ENCODE measurements at places on chromosomes 11 and 22.
A peak's percentile ranks its signal among the peaks of the same experiment; 100 is the strongest.

DNA sequence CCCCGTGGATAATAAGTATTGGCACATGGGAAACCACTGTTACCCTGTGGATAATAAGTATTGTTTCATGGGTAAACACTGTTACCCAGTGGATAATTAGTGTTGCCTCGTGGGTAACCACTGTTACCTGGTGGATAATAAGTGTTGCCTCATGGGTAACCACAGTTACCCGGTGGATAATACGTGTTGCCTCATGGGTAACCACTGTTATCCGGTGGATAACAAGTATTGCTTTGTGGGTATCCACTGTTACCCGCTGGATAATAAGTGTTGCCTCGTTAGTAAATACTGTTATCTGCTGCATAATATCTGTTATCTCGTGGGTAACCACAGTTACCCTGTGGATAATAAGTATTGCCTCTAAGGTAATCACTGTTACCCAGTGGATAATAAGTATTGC is 25.5 kb upstream of the NXPE4 start:
- no peak for DNase-seq

DNA sequence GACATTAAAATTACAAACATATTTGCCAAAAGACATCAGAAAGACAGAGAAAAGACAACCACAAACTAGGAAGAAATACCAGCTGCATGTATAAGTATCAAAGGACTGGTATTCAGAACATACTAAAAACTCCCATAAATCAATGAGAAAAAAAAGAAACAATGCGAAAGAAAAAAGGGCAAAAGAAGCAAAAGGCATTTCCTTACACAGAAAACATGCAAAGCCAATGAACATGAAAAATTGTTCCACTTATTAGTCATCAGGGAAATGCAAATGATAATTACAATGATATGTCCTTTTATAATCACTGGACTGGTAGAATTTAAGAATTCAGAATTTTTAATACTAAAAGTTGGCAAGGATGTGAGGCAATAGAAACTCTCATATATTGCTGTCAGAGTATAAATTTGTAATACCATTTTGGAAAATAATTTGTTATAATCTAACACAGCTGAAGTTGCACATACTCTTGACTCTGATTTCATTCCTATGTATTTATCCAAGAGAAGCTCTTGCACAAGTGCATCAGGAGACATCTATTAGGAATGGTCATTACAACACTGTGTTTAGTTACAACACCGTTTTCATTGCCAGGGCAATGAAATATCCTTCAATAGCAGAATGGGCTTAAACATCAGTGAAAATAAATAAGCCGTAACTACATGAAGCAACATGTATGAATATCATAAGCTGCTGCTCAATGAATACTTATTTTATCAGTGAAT is 279.7 kb downstream of the SWAP70 start:
- no peak for DNase-seq

DNA sequence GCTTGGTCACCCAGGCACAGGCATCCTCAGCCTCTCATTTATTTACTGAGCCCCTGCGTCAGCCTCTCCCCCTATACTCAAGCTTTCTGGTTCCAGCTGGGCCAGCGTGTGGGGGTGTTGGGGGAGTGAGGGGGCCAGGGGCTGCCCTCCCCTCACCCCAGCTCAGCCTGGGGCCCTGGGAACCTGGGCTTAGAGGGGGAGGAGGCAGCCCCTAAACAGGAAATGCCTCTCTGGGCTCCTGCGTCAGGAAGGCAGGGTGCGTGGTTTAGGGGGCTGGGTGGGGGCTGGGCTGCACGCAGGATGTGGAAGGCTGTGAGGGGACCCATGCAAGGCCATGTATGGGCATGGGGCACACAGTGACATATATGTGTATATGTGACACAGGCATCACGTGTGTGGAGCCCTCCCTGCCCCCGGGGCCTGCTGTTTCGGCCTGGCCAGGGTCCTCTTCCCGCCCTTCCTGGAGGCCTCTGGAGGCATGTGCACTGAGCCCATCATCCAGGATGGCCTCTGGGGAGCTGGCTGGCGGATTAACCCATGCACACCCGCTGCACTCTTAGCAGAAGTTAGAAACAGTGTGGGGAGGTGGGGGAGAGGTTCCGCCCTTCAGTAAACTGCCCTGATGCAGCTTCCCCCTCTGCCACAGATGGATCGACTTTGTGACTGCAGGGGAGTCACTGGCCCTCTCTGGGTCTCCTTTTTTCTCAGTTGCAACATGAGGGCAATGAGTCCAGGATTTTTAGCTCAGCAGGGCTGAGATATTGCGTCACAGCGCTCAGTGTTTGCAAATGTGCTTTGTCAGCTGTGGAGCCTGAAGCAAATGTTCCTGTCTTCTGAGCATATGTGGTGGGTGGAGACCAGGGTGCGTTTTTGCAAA is 1.1 kb upstream of the CD248 start:
- peak; percentile 80 for DNase-seq

- DNase-seq, result no peak
These were observed 176.6 kb downstream of the GRIK4 start for GRCh38 chr11:120688163-120688562.

DNA sequence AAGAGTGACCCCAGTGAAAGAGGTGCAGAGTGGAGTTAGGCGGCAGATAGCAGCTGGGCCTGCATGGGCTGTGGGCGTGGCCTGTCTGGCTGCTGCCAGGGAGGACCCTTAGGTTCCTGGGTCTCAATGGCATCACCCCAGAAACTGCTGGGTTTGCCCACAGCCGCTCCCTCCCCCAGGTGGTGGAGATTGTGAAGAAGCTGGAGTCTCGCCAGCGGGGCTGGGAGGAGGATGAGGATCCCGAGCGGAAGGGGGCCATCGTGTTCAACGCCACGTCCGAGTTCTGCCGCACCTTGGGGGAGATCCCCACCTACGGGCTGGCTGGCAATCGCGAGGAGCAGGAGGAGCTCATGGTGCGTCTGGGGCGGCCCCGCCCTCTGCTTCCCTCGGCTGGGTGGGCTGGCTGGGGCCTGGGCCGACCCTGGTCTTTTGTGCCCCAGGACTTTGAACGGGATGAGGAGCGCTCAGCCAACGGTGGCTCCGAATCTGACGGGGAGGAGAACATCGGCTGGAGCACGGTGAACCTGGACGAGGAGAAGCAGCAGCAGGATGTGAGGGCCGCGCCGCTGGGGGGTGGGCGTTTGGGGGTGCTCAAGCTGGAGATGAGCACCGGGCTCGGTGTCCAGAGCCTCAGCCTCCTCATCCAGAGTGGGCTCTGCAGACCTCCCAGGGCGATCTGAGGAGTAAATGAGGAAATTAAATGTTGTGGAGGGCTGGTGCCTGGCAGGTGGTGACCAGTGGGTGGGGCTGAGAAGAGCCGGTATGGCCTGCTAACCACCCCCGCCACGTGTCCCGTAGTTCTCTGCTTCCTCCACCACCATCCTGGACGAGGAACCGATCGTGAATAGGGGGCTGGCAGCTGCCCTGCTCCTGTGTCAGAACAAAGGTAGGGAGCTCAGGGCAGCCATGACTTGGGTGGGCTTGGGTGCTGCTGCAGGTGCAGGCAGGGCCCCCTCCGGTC is 15.0 kb downstream of the SART1 start:
- DNase-seq, result no peak

GRCh38 chr22:38707346-38707745 is 1.6 kb downstream of the GTPBP1 start:
- no peak for DNase-seq

DNA sequence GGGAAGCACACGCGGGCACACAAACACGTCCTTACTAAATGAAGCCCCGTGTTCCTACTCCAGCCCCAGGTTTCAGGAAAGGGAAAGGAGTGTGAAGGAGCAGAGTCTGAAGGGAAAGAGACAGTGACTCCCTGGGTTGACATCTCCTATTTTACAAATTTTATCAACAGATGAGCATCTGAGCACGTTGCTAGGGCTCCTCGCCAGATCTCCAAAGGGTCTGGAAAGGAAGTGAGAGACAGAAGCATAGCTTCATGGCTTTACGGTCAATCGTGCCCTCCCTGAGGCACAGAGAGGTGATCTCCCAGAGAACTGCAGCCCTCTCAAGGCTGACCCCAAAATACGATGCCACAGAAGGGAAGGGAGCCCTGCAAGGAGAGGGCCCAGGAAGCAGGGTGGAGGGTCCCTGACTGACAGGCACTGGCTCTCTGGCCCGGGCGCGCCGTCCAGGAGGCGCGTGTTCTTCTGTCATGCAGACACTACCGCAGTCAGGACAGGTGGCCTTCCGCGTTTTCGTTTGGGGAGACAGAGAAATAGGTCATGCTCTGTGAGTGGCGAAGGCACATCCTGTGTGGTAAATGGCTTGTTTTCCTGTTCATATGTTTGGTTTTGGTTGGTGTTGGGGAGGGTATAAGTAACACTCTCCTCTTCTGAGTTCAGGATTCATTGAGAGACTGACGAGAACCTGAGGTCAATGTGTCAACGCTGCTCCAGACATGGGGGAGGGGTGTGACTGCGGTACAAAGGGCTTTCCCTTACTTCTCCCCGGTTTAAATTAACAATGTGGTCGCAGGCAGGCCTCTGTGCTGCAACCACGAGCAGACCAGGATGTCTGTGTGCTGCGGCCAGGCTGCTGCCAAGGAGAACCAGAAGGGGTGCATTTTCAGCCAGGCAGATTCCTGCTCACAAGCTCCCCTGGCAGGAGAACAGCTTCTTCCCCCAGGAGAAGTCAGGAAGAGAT is 813.3 kb downstream of the OPCML start:
- DNase-seq, result peak; percentile 67

GRCh38 chr22:38843657-38844314 is at the start of gene NPTXR:
TSS of gene NPTXR (minus strand) at chr22:38844028.
- DNase-seq, result peak; percentile 79

- DNase-seq, result no peak
These were observed 63.6 kb upstream of the PITPNB start for GRCh38 chr22:27982630-27983180.

- DNase-seq, result no peak
These were observed 113.8 kb downstream of the ATXN10 start for GRCh38 chr22:45785458-45785857.

DNA sequence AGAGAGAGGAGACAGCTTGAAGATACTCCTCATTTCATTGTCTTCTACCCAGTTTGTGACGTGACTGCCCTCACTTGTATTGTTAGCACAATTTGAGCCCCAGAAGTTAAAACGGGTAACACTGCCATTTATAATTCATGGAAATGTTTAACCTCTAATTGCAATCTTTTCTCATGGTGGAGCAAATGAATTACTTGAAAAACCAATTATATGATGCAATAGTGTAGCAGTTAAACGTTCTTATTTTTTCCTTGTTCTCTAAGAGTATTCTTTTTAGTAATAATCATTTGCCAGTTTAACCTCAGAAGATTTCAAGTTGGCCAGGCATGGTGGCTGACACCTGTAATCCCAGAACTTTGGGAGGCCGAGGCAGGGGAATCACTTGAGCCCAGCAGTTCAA is 56.6 kb downstream of the CDON start:
- no peak for DNase-seq

GRCh38 chr11:82995754-82996398 is 75.8 kb downstream of the RAB30 start:
- no peak for DNase-seq

- DNase-seq, result peak; percentile 96
These were observed 19.3 kb upstream of the FXYD2 start for GRCh38 chr11:117843666-117844484.

GRCh38 chr11:111148953-111149352 is 96.6 kb upstream of the POU2AF2 start:
- DNase-seq, result no peak

DNA sequence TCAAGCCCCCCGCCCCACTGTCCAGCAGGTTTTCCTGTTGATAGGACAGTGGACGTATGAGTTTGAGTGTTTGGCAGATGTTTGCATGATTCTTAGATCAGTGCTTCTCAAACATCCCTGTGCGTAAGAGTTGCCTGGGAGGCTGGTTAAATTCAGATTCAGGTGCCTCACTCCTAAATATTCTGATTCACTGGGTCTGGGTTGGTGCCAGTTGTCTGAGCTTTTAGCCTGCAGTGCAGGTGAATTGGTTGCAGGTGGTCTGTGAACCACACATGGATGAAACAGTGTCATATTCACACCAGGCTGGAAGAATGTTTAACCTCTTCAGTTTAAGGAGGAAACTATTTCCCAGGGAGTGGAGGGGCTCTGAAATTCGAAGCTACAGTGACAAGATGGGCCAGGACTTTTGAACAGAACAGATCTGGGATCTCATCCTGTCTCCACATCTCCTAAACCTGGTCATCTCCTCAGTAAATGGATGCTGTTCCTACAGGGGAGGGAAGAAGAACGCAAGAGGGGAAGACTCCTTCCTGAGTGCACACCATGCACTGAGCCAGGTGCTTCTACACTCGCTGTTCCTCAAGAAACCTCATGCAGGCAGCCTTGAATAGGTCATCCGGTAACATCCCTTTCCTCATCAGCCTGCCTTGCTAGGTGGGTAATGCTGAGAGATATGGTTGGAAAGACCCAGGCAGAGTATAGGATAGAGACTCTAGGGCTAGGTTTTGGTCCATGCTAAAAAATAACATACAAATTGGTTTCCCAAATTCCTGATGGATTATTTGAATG is 47.8 kb downstream of the TEAD1 start:
- DNase-seq, result no peak

GRCh38 chr11:47879259-47880158 is 31.4 kb upstream of the NUP160 start:
- no peak for DNase-seq

DNA sequence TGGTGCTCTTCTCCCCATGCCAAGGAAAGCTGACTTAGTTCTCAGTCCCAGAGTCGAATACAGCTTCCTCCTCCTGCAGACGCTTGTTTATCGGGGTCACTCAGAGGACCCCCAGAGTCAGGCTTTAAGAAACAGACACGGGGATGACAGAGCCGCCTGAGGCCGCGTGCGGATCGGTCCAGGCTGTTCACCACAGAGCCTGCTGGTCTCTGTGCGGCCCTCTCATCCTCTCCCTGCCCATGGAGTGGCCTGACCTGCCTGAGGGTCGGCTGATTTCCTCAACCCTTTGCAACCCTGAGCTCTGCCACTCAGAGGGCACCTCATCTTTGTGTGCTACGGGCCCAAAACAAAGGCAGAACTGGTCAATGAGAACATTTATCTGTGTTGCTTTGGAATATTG is 2.1 kb downstream of the GAL start:
- DNase-seq, result no peak

GRCh38 chr11:3904228-3904627 is 48.8 kb downstream of the STIM1 start:
- no peak for DNase-seq

DNA sequence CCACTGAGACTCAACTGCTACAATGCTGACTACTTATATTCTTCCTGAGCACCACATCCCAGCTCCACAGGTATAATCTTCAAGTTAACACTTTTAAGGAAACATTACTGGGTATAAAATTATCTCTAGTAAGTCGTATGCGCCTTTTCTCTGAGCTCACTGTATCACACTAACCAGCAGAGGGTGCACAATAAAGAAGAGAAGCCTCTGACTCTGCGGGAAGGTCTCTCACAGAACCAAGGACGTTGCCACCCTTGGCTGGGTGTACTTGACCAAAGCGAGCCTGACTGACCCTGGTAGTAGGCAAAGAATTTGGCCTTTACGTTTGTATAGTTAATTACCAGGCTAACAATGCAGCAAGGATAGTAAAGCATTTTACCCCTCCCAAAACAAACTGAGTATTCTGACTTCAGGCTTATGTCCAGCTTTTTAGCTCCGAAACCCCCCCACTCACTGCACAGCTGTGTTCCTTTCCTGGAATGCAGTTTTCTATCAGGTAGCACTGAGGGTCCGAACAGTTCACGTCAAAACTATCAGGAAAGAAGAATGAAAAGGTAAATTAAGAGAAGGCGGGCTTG is at the start of gene BTBD18:
TSS of gene BTBD18 (minus strand) at position 144 of the 578 bp plus-strand sequence. CDS start 631 bp downstream, outside the sequence.
- no peak for DNase-seq

Data from activated CD8-positive, alpha-beta memory T cell treated with anti-CD3 and anti-CD28 coated beads for 24 hours (primary cell).